Common myeloid progenitor, CD34-positive (primary cell): ENCODE measurements at places on chromosomes 3 and 15.
A peak's percentile ranks its signal among the peaks of the same experiment; 100 is the strongest.

DNA sequence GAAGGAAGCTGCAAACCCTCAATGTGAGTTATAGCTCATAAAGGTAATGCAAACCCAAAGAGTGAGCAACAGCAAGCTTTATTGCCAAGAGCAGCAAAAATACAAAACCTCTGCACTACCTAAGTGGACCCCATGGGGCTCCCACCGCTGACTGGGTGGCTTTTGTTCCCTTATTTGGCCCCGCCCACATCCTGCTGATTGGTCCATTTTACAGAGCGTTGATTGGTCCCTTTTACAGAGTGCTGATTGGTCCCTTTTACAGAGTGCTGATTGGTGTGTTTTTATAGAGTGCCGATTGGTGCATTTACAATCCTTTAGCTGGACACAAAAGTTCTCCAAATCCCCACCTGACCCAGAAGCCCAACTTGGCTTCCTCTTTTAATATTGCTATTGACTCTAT is 154.5 kb upstream of the NSMCE3 start:
- no peak for DNase-seq

GRCh38 chr3:145294572-145294971 is 866.4 kb downstream of the PLOD2 start:
- no peak for DNase-seq

- DNase-seq: no peak
Measured at GRCh38 chr3:2567451-2567850, 468.8 kb downstream of the CNTN4 start.

DNA sequence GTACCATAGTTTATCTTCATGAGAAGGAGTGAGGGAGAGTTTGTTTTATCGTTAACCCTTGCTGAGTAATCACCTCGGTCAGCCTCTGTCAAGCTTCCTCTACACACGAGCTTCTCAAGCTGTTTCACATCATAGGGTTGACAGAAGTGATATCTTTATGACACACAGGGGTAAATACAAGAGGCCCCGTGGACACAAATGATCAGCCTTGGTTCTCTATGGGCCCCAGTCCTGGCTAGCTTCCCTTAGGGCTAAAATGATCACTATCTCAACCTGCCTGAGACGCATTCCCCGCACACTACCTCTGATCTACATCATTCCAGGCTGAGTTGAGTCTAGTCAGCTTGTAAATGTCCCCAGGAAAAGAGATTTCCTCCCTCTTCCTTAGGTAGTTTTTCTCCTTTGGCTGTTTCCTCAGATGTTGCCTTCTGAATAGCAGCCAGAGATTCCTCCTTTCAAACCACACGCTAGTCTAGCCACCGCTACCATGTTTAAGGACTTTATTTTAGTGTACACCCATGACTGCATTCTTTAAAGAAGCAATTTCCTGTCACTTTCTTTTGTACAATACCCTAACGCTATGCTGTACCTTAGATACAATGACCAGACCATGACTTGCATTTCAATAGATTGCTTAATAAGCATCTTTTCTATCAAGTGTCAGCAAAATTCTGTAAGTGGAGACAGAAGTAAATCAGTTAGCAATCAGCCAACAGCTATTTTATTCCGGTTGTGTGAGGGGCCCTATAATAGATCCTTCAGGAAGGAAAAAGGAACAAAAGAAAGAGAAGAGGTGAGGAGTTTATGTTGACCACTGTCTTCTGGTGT is 35.1 kb upstream of the PPARG start:
- peak; percentile 37 for DNase-seq

- DNase-seq: no peak
Measured at GRCh38 chr15:50854601-50855490, 53.6 kb upstream of the AP4E1 start.

GRCh38 chr3:152738656-152739055 is 96.3 kb upstream of the P2RY1 start:
- peak; percentile 77 for DNase-seq

DNA sequence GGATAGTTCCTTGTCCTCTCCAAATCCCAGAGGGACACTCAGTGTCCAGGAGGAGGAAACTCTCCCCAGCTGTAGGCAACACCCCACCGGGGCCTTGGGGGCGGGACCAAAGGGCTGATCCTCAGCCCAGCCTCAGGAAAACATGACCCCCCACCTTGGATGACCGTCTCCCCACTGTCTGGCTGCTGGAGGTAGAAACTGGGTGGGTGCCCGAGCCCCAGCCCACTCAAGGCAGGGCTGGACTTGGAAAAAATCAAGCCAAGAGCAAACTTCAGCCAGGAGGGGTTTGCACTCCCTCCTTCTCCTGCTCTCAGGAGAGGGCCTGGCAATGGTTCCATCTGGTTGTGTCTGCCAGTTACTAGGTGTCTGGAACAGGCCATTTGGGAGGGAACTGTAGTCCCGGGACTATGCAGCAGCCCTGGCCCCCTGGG is 3.6 kb upstream of the RASL12 start:
- DNase-seq: no peak

DNA sequence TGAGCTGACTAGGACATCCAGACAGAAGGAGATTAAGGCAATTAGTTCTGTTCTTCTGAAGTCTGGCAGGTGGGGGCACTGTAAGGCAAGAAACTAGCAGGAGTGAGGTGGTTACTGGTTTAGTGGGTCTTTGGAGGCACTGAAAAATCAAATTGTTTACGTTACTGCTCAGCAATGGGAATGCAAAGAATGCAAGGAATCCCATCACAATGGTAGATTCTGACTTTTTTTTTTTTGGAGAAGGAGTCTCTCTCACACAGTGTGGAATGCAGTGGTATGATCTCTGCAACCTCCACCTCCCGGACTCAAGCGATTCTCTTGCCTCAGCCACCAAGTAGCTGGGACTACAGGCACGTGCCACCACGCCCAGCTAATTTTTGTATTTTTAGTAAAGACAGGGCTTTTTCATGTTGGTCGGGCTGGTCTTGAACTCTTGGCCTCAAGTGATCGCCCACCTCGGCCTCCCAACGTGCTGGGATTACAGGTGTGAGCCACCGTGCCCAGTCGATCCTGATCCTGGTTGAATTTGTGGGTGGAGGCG is 16.4 kb downstream of the FAM107A start:
- no peak for DNase-seq

DNA sequence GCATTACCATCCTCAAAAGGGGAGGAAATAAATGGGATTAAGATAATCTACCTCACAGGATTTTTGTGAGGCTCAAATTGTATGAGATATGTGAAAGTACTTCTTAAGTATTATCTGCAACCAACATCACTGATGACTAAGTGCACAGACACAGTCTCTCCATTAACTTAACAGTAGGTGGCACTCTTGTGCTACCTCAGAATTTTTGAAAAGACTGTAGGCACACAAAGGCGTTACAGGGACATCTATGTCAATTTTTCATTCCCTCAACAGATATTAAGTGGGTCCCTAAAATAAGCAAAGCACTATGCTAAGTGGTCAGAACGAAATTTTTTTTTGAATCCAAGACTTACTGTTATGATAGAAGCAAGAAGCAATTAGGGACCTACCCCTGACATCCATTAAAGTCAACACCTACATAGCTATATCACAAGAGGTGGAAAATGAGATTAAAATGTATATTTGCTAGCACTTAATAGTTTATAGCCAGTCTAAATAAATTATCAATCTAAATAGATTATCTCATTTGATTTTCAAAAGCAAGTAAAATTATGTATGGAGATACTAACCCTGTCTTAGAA is 52.9 kb downstream of the RYK start:
- DNase-seq: peak; percentile 83

DNA sequence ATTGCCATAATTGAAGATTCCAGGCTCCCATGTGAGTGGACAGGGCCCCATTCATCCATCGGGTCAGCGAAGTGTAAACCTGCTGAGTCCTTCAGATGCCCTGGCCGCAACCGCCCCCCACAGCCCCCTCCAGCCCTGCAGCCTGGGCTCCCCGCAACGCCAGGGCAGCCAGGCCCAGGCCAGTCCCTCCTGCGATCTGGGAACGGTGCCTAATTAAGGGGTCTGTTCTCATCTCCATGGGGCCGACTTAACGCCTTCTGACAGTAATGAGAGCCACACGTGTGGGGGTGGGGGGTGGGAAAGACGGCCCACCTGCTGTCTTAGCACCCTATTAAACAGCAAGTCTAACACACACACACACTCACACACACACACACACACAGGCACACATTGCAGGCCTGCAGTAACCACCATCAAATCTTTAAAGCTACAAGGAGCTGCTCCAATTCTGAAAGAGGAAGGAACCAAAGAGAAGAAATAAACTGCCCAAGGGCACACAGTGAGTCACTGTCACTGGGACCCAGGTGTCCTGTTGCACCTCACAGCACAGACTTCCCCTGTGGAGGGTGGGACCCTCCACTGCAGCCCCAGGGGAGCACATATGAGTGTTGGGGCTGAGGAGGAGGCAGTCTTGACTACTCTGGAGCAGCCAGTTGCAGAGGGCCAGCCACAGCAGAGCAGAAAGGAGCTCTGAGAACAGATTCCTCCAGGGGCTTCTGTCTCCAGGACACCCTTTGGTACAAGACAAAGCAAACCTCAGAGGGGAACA is 31.8 kb upstream of the HES1 start:
- peak; percentile 50 for DNase-seq

DNA sequence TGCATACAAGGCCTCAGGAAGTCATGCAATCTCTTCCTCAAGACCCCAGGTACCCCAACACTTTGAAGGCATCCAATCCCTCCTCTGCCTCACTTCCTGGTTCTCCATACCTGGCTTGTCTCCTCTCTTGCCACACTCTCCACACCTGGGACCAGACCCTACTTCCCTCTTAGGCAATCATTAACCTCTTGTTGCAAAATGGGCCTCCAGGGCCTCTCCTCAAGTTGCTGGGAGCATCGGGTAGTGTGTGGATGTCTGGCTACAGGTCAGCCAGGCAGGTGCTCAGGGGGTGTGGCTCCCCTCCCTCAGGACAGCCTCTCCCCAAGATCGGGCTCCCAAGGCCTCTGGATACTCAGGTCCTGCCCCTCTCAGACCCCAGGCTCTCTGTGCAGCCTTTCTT is 8.6 kb downstream of the PLA2G4E start:
- DNase-seq: no peak

GRCh38 chr3:83235180-83235814 is 1473.9 kb upstream of the GBE1 start:
- no peak for DNase-seq

DNA sequence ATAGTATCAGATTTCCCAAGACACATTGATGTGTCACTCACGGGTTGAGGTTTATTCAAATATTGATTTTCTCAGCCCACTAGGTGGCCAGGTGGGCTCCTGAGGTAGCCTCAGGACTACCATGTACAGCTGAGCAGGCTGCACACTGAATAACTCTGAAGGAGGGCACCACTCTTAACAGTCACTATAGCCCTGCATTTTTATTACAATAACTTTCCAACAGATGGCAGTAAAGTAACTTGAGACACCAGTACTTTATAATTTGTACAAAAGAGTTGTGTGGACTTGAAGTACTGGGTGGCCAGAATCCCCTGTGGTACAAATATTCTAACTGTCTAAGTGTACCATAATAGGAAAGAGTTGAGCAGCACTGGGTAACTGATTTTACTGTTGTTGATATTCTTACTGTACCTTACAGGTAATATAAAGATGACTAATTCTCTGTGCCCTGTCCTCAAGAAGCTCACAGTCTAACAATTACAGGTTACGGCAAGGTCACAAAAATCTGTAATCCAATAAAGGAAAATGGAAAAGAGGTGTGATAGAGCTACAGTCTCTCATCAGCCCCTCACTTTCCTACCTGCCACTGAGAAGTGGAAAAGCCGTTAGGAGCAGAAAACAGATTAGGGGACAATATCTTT is 76.0 kb downstream of the ETFA start:
- peak; percentile 68 for DNase-seq

DNA sequence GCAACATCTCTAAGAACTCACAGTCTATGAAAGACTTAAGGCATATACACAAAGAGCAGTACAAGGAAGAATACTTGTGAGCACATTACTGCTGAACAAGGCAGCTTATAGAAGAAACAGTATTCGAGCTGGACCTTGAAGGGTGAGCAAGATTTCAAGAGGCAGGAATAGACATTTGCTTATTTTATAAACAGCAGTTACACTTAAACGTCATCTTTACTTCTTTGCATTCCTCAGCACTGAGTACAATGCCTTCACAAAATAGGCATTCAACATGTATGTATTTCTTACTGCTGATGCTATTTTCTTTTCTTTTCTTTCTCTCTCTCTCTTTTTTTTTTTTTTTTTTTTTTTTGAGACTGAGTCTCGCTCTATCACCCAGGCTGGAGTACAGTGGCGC is 205.8 kb downstream of the ZIC4 start:
- no peak for DNase-seq

- DNase-seq: no peak
Measured at GRCh38 chr15:80003171-80003570, 32.2 kb upstream of the BCL2A1 start.

- no peak for DNase-seq
Measured at GRCh38 chr15:35181538-35181937, 96.4 kb upstream of the NANOGP8 start.

DNA sequence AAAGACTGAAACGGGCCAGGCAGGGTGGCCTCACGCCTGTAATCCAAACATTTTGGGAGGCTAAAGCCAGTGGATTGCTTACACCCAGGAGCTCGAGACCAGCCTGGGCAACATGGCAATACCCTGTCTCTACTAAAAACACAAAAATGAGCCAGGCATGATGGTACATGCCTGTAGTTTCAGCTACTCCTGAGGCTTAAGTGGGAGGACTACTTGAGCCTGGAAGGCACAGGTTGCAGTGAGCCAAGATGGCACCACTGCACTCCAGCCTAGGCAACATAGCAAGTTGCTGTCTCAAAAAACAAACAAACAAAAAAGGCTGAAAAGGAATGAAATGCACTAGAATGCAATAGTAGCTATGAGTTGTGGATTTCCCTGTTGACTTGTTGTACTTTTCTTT is 94.7 kb downstream of the STAG1 start:
- DNase-seq: no peak

- DNase-seq: no peak
Measured at GRCh38 chr3:108527817-108528216, 17.4 kb upstream of the MYH15 start.

DNA sequence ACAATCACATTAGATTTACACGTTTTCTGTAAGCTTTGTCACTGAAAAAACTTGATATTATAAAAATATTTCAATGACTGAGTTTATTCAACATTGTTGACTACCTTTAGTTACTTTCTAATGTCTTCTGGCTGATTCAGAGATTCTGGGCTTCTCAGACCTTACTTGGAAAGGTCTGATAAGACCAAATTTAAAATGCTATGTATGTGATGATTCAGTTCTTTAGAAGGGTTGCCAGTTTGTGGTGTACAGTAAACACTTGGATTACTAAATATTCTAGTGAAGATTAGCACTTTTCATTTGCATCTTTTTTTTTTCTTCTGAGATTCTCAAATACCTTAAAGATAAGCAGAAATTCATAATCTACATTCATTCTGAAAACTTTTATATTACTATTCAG is 49.8 kb downstream of the SGO1 start:
- DNase-seq: no peak

DNA sequence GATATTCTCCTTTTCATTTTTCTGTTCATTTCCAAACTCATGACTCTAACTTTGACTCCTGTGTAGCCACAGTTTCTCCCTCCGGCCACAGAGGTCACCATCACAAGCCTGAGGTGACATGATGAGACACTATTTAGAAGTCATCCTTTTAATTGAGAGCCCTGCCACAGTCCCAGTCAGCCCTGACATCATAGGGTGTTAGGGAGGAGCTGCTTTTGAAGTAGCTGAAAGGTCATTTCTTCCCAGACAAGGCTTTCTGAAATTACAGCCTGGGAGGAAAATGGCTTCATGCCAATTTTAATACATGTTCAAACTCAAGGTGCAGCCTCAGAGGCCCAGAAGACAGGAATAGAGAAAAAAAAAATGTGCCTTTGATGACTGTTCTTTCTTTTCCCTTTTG is 532.8 kb upstream of the TGFBR2 start:
- no peak for DNase-seq
